ENCODE measurements at places on chromosomes 16 and 17.

DNA sequence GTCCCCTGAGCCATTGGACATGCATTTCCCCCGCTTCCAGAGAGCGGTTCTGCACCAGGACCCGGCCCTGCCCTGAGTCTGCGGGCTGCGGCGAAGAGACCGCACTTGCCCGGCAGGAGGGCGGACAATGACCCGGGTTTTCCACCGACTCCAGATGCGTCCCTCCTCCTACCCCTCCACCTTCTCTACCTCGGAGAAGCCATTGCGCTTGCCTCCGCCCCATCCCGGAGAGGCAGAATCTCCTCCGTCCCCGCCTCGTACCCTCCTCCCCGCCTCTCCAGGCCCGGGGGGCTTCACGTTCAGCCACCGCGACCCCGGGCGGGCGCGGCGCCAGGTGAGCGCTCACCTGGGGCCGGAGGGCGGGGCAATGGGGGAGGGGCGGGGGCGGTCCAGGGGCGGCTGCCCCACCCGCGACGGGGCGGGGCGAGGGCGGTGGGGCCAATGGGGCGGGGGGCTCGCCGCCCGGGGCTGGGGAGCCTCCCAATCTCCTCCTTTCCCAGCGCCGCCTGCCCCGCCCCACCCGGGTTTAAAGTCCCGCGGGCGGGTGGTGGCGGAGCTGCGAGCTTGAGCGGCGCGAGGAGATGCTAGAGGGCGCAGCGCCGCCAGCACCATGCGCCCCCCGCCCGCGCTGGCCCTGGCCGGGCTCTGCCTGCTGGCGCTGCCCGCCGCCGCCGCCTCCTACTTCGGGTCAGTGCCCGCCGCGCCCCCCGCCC is at the start of gene WNT9B:
Gene WNT9B (plus strand): TSS at position 555 of the 713 bp plus-strand sequence. CDS start 56 bp downstream, at position 611.
- no peak for DNase-seq

DNA sequence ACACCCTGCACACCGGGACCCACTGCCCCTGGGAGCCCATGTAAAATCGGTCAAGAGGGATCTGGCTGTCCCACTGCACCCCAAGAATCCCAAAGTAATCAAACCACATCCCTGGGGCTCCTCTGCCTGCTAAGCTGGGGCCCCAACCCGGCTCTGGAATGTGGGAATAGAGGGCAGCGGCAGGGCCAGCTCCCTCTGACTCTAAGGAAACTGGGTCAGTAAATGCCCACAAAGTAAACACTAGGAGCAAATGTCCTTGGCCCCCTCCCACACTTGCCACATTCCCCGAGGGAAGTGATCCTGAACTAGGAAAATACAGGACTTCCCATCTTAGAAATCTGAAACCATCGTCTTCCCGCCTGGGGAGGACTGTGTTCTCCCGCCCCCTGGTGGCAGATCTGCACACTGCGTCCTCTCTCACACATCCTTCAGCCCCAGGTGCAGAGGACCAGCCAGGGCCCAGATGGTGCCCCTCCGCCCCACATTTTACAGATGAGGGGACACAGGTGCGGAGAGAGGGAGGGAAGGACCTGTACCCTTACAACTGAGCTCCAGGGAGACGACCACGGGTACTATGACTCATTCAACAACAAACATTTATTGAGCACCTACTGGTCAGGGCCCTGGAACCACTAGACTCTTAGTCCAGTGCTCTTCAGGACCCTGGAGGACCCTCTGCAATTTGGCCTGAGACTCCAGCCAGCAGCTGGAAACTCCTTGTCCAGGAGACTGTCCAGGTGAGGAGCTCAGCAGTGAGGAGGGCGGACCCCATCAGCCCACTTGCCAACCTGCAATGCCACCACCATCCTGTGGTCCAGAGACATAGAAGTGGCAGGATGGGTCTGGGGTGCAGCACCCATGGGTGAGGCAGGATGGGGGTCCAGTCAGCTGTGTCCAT is 10.1 kb downstream of the P3H4 start:
- DNase-seq, result peak; percentile 82

DNA sequence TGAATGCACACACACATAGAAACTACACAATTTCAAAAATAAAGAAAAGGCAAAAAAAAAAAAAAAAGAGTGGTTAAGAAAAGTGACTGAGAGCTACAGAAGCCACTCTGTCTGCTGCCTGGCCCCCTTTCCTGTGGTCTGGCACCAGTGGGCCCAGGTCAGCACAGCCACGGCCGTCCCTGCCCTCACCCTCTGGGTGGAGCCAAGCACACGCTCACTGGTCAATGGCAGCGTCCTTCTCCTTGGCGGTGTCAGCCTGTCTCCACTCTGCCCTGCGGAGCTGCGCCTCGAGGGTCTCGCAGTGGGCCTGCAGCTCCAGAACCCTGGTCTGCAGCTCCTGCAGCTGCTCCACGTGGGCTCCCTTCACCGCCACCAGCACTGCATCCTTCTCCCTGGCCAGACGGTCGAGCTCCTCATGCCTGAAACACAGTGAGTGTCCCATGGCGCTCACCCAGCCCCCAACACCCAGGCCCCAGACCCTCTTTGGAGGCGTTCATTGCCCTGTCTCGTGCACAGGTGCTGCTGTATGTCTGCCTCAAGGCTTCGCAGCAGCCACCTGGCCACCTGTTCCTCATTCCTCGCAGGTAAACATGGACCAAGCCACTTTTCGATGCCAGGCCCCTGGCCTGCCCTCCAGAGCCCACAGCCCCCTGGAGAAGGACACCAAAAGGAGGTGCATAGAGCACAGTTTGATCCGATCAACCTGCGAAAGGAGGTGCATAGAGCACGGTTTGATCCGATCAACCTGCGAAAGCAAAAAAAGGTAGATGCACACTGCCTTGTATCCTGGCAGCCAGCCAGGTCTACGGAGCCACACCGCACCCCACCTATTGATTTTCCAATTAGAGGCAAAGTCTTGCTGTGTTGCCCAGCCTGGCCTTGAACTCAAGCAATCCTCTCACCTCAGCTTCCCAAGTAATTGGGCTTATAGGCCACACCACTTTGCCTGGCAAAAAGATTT is 24.4 kb downstream of the CCDC57 start:
- DNase-seq, result no peak

- DNase-seq, result no peak
Observed at GRCh38 chr16:4508806-4509205, 29.8 kb downstream of the CDIP1 start.

- DNase-seq, result no peak
Observed at GRCh38 chr17:43529947-43530287, 16.2 kb downstream of the ETV4 start.

DNA sequence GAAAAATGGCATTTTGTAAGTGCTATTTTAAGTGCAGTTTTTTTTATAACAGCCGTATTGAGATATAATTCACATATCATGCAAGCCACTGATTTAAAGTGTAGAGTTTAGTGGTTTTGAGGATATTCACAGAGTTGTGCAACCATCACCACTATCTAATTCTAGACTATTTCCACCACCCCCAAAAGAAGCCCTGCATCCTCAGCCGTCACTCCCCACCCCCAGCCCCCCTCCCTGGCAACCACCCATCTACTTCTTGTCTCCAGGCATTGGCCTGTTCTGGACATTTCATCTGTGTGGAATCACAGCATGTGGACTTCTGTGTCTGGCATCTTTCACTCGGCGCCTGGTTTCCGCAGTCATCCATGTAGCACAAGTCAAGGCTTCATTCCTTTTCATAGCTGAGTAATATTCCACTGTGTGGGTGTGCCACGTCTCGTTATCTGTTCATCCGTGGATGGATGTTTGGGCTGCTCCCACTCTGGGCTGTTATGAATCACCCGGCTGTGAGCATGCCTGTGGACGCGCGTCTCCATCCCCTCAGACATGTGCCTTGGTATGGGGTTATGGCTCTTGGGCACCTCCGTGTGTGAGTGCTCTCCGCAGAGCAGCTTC is 138.4 kb upstream of the CIBAR2 start:
- DNase-seq, result no peak

GRCh38 chr17:17156511-17156910 is 49.6 kb downstream of the PLD6 start:
- DNase-seq, result no peak

- DNase-seq, result no peak
Observed at GRCh38 chr17:4582101-4582501, 2.2 kb upstream of the SMTNL2 start.

DNA sequence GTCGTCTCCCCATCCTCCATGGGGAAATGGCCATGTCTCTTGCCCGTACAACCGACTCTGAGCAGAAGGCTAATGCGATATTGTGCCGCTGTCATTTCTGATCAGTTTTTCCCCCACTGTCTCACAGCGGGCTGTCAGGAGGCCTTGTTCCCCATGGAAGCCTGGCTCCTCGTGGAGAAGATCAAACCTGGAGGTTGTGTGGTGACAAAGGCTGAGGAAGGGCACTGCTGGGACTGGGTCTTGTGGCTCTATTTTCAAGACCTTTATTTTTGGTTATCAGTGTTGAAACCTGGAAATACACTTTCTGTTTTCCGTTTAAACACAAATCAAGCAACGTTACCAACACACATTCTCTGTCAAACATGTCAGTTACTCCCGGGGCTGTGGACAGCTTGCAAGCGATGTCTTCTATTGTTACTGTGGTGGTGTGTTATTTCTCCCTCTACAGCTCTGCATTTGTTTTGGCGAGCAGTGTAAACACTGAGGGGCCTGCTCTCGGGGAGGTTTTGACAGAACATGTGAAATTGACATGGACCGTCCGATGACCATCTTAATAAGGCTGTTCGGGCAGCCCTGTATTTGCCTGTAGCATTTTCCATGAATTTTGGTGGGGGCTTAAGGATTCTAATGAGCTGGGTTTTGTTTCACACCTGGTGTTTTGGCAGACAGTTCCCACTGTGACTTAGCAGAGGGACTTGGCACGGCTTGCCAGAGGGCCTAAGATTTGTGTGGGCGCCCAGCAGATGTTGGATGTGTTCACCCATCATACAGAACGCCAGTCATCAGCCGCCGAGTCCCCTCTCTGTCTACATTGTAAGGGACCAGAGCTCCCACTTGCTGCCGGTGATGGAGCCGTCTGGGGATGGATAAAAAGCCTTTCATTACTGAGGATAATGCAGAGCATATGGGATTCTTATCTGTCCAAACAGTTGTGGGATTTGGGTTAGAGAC is 12.5 kb downstream of the RBFOX1 start:
- no peak for DNase-seq

DNA sequence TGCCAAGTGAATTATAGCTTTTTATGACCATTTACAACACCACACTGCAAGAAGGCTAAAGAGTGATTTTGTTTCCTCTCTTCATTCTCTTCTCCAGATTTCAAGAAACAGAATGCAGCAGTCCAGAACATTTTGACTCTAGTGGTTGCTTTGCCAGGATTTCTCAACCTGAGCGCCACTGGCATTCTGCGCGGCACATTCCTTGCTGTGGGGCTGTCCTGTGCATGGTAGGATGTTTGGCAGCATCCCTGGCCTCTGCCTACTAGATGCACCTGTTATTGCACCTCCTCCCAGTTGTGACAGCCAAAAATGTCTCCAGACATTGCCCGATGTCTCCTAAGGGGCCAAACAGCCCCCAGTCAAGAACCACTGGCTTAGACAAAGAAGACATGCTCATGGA is 25.7 kb upstream of the SLC39A11 start:
- DNase-seq, result no peak

DNA sequence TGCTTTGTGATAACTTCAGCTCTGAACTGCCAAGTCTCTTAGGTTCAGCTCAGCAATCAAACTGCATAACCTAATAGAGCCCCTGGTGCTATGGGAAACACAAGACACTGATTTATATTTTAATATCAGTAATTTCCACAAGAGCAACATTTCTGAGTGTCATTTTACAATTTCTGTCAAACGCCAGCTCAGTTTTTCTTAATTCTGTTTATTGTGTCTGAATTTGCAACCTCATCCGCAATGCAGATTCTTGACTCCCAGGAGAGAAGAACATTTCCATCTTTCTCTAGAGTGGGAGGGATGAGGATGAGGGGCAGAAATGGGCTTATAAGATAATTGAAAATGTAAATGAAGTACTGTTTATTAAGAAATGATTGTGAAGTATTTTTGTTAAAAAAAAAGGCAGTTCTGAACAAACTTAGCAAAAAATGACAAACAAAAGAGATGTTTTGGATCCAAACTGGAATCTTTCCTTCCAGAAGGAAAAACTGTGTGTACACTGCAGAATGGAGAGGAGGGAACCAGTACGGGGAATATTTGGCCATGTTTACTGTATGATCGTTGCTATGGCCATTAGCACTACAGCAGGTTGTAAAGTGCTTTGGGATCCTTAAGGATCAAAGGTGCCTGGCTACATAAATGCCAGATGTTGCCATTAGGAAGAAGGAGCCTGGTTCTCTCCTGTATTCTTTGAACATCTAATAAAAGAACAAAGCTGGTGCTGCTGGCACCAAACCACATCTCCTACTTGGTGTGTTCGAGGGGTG is 7.4 kb upstream of the PMFBP1 start:
- no peak for DNase-seq

- no peak for DNase-seq
Observed at GRCh38 chr16:2420035-2420434, 9.2 kb upstream of the CCNF start.

DNA sequence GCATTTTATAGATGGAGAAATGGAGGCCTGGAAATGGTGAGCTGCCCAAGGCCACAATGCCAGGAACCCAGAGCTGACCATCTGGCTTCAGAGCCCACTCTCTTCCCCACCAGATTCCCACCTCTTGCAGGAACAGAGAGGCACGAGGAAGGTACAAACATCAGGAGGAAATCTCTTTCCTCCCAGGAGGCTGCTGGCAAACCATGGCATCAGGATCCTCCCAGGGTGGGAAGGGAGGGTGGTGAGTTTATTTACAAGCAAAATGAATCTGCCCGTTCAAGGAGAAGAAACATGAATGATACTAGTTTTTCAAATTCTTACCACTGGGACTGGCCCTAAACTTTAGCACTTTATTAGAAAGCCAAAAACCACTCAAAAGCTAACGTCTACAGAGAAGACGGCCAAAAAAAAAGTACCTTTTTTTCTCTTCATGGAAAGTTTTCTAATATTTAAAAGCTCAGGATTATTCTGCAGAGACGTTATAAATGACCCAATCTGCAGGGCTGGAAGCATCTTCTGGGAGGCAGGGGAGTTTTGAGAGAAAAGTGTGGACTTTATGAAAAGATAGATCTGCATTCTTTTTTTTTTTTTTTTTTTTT is 79.1 kb downstream of the NXN start:
- DNase-seq, result no peak

GRCh38 chr17:76827736-76828135 is 40.5 kb upstream of the MGAT5B start:
- no peak for DNase-seq

- no peak for DNase-seq
Observed at GRCh38 chr17:77753691-77754245, 204.7 kb upstream of the TNRC6C start.

All from right renal cortex interstitium (tissue), 3 donors.